ENCODE measurements at places on chromosomes 12 and 14.

DNA sequence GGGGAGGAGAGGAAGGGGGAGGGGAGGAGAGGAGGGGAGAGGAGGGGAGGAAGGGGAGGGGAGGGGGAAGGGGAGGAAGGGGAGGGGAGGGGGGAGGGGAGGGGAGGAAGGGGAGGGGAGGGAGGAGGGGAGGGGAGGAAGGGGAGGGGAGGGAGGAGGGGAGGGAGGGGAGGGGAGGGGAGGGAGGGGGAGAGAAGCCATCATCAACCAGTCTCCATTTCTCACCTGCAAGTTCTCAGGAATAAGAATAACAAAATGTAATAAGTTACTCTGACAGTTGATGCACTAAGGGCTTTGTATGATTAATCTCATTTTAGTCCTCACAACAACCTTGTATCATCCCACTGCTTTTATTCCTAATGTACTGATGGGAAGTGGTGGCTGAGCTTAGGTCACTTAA lies 59.1 kb upstream of the TMEM263 start:
- DNase-seq, result no peak

DNA sequence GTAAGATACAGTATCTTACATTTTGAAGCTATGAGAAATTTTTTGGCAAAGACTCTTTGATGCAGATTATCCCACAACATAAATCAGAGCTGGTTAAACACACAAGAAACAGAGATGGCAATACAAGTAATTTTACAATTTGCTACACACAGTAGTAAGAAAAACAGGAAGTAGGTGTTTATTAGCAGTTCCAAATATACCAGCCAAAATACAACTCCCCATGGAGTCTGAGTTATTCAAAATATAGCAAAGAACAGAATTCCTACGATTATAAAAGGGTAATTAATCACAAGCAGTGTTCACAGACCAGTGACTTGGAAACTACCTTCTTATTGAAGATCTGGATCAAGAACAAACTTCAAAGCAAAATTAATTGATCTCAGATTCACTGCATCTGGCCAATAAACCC lies 83.9 kb downstream of the BMP4 start:
- DNase-seq, result no peak

GRCh38 chr14:58749066-58749669 lies 111.4 kb downstream of the DACT1 start:
- no peak for DNase-seq

DNA sequence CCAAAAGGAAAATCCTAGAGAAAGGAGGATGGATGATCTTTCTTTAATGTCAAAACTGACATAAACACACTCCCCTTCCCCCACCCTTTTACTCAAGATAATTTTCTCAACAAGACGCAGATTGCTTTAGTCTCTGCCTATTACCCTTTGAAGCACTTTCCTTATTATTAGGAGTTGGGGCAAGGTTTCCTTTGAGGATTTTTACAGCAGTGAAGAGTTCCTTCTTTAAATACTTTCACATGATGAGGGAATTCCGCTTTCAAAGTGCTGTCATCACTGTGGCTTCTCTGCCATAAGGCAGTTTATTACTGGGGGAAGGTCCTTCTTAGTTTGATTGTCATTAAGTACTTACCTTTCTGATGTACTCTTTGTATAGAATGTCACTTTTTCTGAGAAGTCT lies 172.1 kb downstream of the MSRB3 start:
- DNase-seq, result no peak

DNA sequence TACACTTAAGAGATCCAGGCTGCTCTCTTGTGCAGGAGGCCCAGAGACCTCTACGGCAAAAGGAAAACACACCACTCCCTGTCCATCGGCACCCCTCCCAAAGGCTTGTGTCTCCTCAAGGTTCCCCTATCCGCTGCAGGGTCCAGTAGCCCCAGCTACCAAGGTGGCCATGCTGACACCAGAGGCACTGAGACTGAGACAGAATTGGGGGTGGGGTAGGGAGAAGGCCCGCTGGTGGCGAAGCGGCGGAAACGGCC lies 590 bp downstream of the DDIT3 start:
- no peak for DNase-seq

DNA sequence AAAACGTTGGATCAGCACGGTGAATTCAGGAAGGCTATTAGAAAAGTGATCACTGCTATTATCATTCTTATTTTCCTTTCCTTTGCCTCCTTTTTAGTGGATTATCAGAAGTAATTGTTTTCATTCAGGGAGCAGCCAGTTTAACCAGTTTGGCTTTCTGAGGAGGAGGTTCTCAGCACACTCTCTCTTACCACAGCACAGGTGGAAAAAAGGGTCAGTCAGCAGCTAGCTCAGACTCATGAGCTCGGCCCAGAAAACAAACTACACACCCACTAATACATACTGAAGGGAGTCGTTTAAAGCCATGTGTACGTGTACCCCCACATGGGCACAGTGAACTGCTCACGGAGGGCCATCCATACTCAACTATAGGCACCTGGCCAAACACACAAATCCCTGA lies 23.2 kb upstream of the MAGOHB start:
- no peak for DNase-seq

GRCh38 chr12:29343022-29343799 lies 37.8 kb downstream of the ERGIC2 start:
- DNase-seq, result no peak

DNA sequence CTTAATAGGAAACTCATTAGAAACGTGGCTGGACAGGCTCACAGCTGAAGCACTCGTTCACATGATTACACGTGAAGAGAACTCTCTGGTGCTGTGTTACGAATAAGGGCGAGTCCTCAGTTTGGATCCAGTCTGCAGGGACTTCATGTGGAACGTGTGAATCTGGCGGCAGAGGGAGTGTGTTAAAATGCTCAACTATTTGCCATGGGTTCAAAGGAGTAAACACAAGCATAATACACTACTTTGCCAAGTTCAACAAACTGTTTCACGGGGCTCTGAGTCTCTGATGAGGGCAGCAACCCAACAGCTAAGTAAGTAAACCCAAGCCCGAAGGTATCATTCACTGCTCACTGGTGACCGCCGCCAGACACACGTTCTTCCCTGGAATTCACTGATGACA lies 42.4 kb downstream of the NUAK1 start:
- no peak for DNase-seq

GRCh38 chr14:78245238-78245637 lies 75.1 kb downstream of the NRXN3 start:
- DNase-seq, result no peak

- DNase-seq, result no peak
Measured at GRCh38 chr12:98253207-98254037, 262.0 kb upstream of the TMPO start.

DNA sequence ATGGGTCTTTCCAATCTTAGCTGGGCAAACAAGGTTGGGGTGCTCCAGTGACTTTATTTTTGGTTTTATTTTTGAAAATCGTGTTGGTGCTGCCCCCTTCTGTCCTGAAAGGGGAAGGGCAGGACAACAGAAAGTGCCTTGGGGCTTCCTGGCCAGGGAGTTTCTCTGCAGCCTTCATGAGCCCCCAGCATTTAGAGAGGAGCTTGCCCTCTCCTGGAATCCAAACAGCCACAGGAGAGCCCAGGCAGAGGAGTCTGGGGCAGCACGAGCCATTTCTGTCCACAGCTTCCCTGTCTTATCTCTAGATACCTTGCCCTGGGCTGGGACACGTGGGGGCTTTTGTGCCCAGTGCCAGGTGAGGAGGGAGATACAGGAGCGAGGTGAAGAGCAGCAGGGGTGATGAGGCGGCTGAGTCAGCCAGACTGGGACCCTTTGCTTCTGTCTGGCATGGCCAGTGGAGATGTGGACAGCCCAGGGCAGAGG lies 4.4 kb upstream of the C1RL start:
- DNase-seq, result no peak

DNA sequence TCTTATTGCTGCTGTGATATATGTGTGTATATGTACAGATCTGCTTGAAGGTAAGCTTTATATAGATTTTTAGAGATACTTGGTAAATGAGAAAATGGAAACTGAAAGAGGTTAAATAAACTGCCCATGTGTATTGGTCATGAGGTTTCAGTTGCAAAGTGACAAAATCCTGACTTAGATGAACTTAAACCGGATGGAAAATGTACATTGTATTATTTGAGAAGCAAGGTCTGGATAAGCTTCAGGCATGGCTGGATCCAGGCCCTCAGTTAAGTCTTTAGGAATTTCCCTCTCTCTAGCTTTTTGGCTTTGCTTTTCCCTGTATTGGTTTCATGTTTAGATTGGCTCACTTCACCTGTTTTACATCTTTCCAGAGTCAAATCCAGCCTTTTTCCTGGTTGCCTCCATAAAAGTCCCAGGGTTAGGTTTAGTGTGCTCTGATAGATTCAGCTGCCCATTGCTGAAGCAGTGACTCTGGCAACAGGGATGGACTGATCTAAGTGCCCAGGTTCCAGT lies 21.0 kb upstream of the MAP1LC3B2 start:
- no peak for DNase-seq

GRCh38 chr12:46548605-46549071 lies 176.1 kb upstream of the SLC38A2 start:
- no peak for DNase-seq

DNA sequence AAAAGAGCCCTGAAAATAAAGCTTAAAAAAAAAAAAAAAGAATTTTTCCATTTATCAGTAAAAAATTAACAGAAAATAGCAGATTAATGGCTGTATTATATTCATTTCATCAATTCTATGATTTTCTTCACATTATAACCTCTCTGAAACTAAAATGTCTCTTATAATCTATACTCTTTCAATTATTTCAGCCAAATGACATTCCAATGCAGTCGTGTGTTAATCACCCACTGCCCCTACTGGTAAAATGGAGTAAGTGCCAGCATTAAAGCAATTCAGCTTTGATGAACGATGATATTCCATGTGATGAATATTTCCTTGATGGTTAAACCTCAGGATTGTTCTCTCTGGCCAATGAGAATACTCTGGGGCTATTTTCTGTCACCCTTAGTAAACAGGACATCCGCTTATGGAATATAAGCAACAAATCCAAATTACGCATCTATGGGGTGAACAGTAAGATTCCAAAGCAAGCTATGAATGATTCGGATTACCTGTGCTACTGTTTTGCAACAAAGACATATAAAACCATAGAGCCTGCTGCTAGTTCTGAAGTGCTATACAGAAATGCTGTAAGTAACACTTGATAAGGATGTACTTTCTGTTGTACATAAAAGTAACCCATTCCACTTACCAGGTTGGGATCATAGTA lies 20.3 kb upstream of the SYCP3 start:
- DNase-seq, result no peak

GRCh38 chr14:36771028-36771640 lies 109.5 kb downstream of the PAX9 start:
- DNase-seq, result no peak

GRCh38 chr12:114698566-114699163 lies 14.7 kb upstream of the TBX3 start:
- DNase-seq, result no peak

- no peak for DNase-seq
Measured at GRCh38 chr12:130051900-130052299, 110.4 kb upstream of the FZD10 start.

DNA sequence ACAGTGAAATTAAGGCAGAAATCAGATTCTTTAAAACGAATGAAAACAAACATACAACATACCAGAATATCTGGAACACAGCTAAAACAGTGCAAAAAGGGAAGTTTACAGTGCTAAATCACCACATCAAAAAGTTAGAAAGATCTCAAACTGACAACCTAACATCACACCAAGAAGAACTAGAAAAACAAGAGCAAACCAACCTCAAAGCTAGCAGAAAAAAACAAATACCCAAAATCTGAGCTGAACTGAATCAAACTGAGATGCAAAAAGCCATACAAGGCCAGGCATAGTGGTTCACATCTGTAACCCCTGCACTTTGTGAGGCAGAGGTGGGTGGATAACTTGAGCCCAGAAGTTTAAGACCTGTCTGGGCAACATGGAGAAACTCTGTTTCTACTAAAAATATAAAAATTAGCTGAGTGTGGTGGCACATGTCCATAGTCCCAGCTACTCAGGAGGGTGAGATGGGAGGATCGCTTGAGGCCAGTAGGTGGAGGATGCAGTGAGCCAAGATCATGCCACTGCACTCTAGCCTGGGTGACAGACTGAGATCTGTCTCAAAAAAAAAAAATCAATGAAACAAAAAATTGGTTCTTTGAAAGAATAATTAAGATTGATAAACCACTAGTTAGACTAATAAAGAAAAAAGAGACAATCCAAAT lies 33.2 kb upstream of the LDHB start:
- no peak for DNase-seq

- no peak for DNase-seq
Measured at GRCh38 chr14:99529899-99530298, 48.7 kb downstream of the CCNK start.

GRCh38 chr12:64625243-64626077 lies 15.2 kb downstream of the RASSF3 start:
- DNase-seq, result peak; percentile 17

GRCh38 chr14:66105815-66106214 lies 380.4 kb upstream of the CCDC196 start:
- no peak for DNase-seq

GRCh38 chr14:63361790-63362189 lies 43.1 kb upstream of the GPHB5 start:
- no peak for DNase-seq

DNA sequence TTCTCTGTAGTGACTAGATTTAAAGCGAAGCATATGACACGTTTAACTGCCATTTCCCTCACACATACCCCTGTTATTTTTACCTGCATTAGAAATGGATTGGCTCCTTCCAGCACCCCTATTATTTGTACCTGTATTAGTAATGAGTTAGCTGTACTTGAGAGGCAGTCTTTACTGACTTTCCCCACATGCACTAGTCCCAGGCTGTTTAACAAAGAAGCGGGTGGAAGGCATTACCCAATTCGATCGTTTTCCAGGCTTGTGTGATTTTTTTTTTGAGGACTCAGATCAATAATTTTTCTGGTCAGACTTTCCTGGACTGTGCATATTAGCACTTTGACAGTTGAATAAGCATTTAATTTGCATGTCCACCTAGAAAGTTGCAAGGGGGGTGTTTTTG lies 46.4 kb downstream of the RAD52 start:
- no peak for DNase-seq

- no peak for DNase-seq
Measured at GRCh38 chr12:129279771-129280170, 426.5 kb downstream of the GLT1D1 start.

DNA sequence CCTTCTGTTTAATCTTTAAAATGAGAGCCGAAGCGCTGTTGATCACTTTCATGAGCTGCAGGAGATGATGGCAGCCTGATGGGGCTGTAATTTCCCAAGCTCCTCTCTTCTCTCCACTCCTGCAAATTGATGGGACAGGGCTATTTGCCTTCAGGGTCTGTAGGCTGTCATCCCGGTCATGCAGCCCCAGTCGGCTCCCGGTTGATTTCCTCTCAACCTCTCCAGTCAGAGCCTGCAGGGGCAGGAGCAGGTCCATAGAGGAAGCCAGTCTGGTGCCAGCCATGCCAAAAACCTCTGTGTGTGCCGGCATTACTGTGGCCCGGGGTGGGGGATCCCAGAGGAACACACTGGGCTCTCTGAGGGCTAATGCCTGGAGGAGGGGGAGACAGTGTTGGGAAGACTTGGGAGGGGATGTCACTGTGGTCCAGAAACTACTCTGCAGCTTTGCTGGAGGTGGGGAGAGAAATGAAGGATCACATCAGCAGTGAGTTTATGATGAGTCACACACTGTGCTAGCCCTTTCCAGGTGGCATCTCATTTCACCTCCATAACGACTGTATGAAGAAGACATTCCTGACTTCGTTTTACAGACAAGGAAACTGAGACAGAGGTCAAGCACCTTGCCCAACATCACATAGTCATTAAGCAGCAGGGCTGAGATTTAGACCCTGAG lies 46.5 kb upstream of the PRIMA1 start:
- DNase-seq, result no peak

GRCh38 chr12:92629349-92630065 lies 73.3 kb upstream of the PLEKHG7 start:
- DNase-seq, result no peak
